ENCODE measurements at places on chromosomes 4 and X. TPM values are rescaled to one million over a fixed set of nuclear protein-coding genes. Genes with fewer than 3 reads are reported as not detected.

IL9R gene
- 21.9 TPM for total RNA-seq

TMEM35A gene
- total RNA-seq, result not detected

SCRG1 gene
- total RNA-seq, result not detected

SLC6A14 gene
- total RNA-seq, result not detected

SPATA18 gene
- total RNA-seq, result 0.71 TPM

KIAA1210 gene
- not detected for total RNA-seq

CYLC1 gene
- total RNA-seq, result not detected

FAM236D gene
- not detected for total RNA-seq

CACNA1F gene
- 0.50 TPM for total RNA-seq

DYNLT3 gene
- 15.5 TPM for total RNA-seq

NAP1L2 gene
- 2.5 TPM for total RNA-seq

PAGE5 gene
- total RNA-seq, result not detected

MSX1 gene
- not detected for total RNA-seq

DMP1 gene
- total RNA-seq, result not detected

NUDT10 gene
- 0.34 TPM for total RNA-seq

ZNF157 gene
- total RNA-seq, result 0.48 TPM

DRD5 gene
- total RNA-seq, result not detected

GSPT2 gene
- total RNA-seq, result 14.0 TPM

ZNF732 gene
- total RNA-seq, result not detected

THAP6 gene
- total RNA-seq, result 20.5 TPM

PLAC1 gene
- total RNA-seq, result not detected

CDS1 gene
- total RNA-seq, result 0.10 TPM

SMC1A gene
- total RNA-seq, result 111 TPM

OTUD6A gene
- total RNA-seq, result not detected

NDP gene
- total RNA-seq, result not detected

NDST4 gene
- total RNA-seq, result not detected

ASB5 gene
- total RNA-seq, result not detected

OPHN1 gene
- total RNA-seq, result 0.08 TPM

GPR34 gene
- total RNA-seq, result not detected

CYSLTR1 gene
- total RNA-seq, result 40.4 TPM

GPM6B gene
- not detected for total RNA-seq

ERCC6L gene
- 7.8 TPM for total RNA-seq

RIPPLY1 gene
- total RNA-seq, result not detected

MAGEC3 gene
- total RNA-seq, result not detected

SETD7 gene
- total RNA-seq, result 7.5 TPM

EGFL6 gene
- 3.7 TPM for total RNA-seq

PRDM5 gene
- total RNA-seq, result 0.26 TPM

COL4A5 gene
- not detected for total RNA-seq

ERAS gene
- total RNA-seq, result not detected

CT45A1 gene
- not detected for total RNA-seq

TASL gene
- 4.0 TPM for total RNA-seq

ENPP6 gene
- 4.1 TPM for total RNA-seq

DNAAF6 gene
- total RNA-seq, result not detected

AR gene
- total RNA-seq, result 0.12 TPM

MAGEC1 gene
- not detected for total RNA-seq

UGT2B7 gene
- not detected for total RNA-seq

MND1 gene
- 18.7 TPM for total RNA-seq

KLB gene
- total RNA-seq, result not detected

NR3C2 gene
- total RNA-seq, result 4.8 TPM

ADH4 gene
- not detected for total RNA-seq

CHRNA9 gene
- total RNA-seq, result 0.29 TPM

GUCY1A1 gene
- not detected for total RNA-seq

ADGRG2 gene
- total RNA-seq, result not detected

UGT2B11 gene
- total RNA-seq, result not detected

SCD5 gene
- 0.76 TPM for total RNA-seq

Data from activated naive CD4-positive, alpha-beta T cell treated with anti-CD3 and anti-CD28 coated beads, Interleukin-2, amount 10 ng/mL, durations not matched to agents 5 hours and 36 hours (primary cell).